Endothelial cell of umbilical vein (primary cell): ENCODE measurements at places on chromosomes 16 and 17. TPM values are rescaled to one million over a fixed set of nuclear protein-coding genes. Genes with fewer than 3 reads are reported as not detected.

TNFRSF13B gene
- not detected in 2 replicates for polyA plus RNA-seq

RNF112 gene
- 0.05 and 0.06 TPM in 2 replicates for polyA plus RNA-seq

ASB16 gene
- polyA plus RNA-seq: not detected in 2 replicates

PTGES3L gene
- 0.23 and 0.45 TPM in 2 replicates for polyA plus RNA-seq

C17orf50 gene
- polyA plus RNA-seq: 0.15 TPM in 1 of 2 replicates, not detected in the other

AGRP gene
- not detected in 2 replicates for polyA plus RNA-seq

TP53 gene
- polyA plus RNA-seq: 82.1 and 85.5 TPM in 2 replicates

NLRP1 gene
- polyA plus RNA-seq: 43.8 and 48.6 TPM in 2 replicates

DOC2B gene
- 0.10 and 0.22 TPM in 2 replicates for polyA plus RNA-seq
